Activated CD4-positive, alpha-beta memory T cell treated with anti-CD3 and anti-CD28 coated beads for 36 hours (primary cell): ENCODE measurements at places on chromosomes 11 and 22. TPM values are rescaled to one million over a fixed set of nuclear protein-coding genes. Genes with fewer than 3 reads are reported as not detected.

DNA sequence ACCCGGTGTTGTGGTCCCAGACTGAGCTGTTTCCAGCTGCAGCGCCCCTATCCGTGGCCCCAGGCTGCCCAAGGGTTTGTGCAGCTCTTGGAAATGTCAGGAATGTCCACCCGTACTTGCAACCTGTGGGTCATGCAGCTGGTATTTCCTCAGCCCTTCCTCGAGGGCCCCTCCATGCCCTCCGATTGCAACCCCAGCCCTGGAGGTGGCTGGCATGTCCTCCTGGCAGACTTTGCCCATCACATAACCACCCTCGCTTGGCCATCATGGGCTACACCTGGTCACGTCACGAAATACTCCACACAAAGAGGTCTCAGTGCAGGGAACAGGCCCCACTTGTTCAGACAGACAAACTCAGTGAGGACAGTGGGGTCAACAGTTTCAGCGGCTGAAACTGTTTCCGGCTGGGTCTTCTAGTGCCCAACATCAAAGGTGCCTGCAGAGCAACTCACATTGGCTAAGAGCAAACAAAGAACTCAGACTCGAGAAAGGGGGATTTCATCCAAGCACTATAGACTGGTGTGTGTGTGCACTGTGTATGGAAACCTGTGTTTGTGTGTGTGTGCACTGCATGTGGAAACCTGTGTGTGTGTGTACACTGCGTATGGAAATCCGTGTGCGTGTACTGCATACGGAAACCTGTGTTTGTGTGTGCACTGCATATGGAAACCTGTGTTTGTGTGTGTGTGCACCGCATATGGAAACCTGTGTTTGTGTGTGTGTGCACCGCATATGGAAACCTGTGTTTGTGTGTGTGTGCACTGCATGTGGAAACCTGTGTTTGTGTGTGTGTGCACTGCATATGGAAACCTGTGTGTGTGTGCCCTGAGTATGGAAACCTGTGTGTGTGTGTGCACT, 72.8 kb upstream of the CCND1 start:
- DNase-seq = no peak

- DNase-seq = no peak
These were observed 1.3 kb upstream of the FAM118A start for GRCh38 chr22:45308391-45308956.

- DNase-seq = no peak
These were observed 301.8 kb upstream of the RAG2 start for GRCh38 chr11:36899800-36900199.

- no peak for DNase-seq
These were observed 16.4 kb upstream of the ANO1 start for GRCh38 chr11:70061734-70062133.

DNA sequence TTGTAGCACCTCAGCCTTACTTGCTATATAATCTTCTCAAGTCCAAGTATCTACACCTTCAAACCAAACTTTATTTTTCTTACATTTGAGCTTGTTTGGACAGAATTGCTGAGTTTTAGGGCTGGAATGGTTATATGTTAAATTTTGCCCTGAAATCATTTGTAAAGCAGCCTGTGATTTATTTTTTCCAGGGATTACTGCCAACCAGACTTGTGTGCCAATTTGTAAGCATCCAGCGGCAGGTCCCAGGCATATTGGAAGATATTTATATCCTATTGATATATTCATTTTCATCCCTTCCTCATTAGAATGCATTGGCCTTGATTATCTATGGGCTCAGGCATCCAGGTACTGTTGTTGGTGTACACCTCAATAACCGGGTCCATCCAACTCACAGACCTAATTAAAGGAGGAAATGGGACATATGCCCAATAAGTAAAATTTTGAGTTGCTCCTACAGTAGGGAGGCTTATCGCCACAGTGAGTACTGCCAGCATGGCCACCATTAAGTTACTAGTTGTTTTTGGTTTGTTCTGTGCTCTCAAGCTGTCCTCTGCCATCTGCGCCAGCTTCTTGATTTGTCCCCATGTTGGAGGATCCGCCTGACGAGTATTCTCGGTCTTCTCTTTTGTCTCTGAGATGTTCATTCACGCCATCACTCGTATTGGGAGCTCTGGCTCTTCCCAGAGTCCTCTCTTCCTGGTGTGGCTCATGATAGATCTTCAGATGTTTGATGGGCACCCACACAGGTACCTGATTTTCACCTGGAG, 9.8 kb upstream of the DNAJB13 start:
- DNase-seq = no peak

- no peak for DNase-seq
These were observed 20.2 kb downstream of the LIF start for GRCh38 chr22:30226192-30226832.

- DNase-seq = peak; percentile 1
These were observed 61.3 kb downstream of the CD6 start for GRCh38 chr11:61032824-61033223.

DNA sequence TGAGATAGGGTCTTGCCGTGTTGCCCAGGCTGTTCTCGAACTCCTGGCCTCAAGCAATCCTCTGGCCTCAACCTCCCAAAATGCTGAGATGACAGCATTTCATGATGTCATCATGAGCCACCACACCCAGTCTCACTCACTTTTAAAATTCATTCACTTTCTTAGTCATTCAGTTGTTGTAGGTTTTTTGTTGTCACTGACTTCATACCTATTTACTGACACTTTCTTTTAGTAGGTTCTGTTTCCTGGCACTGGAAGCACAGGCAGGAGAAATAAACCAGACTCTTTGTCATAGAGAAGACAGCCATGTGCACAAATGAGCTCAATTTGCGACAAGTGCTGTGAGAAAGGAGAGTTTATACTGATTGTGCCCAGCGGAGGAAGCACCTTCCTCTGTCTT, 10.5 kb downstream of the ART5 start:
- no peak for DNase-seq

DNA sequence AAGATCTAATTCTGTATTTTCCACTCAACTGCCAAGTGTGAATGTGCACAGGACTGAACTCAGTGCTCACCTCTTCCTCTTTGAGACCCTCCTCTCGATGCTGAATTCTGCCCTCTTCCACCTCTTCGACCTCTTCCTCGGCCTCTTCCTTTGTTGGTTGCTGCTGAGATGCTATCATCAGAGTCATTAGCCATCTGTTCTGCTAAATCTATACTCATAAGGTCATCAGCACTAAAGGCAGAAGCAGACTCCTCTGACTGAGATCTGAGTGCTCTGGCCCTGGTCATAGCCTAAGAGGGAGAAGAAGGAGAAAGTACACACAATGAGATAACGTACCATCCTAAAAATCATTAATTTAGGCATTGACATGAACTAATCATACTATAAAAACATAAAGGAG, 45.9 kb upstream of the GPR83 start:
- DNase-seq = no peak

DNA sequence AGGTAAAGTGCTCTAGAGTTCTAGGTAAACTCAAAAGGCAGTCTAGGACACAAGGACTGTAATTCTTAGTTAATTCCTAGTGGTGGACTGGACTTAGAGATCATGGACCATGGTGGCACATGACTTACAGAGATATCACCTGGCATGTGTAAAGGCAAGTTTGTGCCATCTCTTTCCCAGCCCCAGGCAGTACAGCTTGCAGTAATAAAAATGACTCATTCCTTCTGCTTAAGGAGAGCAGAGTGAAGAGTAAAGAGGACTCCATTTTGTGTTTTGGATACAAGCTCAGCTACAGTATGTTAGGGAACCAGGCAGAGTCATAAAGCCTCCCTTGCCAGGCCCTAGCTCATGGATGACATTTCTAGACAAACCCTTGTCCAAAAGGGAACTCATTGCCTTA, 629.9 kb downstream of the JRKL start:
- DNase-seq = no peak

- DNase-seq = no peak
These were observed 75.3 kb downstream of the PDE2A start for GRCh38 chr11:72598906-72599305.

GRCh38 chr11:118435290-118435892, 901 bp upstream of the KMT2A start:
- peak; percentile 75 for DNase-seq

GRCh38 chr11:119317592-119318239, 786 bp upstream of the MCAM start:
- DNase-seq = no peak

GRCh38 chr11:70951139-70951804, 301.1 kb downstream of the SHANK2 start:
- no peak for DNase-seq

DNA sequence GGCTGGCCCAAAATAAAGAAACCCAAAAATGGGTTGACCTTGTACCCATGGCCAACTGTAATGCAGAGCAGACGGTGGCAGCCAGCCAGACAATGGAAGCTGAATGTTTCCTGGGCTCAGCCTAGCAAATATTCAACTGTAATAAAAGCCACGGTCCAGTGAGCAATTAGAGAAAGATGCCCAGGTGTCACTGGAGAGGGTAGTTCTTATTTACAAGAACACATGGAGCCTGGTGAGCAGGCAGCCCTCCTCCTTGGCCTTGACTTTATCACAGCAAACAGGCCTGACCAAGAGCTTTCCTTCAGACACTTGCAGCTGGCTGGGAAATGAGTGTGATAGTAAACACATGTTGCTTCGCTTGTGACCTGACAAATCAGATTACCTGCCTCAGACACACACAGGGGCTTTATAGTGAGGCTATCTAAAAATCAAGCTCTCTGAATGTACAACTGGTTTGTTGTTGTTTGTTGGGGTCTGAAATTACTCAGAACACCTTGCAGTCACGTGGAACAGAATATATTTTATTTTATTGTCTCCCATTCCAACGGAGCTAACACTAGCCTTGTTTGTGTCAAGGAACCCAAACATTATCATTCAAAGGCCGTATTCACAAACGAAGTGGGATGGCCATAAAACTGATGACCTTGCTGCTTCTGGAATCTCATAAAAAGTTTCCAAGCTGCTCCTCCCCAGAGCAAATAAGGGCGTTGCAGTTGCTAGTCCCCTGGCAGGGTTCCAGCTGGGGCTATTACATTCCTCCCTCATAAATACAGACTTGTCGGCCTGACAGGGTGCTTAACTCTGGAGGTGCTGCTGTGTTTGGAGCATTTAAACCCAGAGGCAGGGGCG, 161.1 kb downstream of the BBOX1 start:
- no peak for DNase-seq

DNA sequence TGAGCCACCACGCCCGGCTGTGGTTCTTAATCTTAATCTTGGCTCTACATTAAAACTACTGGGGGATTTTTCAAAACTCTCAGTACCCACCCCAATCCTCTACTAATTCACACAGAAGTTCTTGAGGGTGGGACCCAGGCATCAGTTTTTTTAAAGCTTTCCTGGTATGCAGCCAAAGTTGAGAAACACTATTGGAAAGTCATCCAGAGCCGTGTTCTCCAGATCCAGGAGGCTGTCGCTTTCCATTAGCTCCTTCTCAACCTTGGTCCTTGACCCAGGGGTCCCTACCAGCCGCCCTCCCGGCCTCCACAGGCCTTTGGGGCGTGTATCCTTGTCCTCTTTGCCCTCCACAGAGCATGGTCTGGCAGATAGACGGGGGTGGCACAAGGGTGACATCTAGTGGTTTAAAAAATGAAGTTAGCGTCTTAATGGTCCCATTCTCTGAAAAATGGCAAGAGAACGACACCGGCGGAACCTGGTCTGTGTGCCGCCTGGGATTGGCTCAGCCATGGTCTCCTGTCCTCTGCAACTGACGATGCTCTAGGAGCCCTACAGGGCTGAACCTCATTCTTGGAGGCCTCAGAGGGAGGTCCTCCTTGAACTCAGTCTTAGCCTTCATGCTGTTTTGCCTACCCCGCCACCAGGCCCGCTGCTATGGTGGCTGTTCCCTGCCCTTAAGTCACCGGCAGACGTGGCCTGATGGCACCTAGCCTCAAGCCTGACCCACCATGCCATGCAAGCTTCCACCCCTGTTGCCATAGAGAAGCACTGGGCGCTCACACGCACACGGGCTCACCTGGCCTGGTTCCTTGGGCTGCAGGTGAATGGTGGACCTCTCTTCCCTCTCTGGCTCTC, 152.0 kb upstream of the SYN3 start:
- peak; percentile 13 for DNase-seq

DNA sequence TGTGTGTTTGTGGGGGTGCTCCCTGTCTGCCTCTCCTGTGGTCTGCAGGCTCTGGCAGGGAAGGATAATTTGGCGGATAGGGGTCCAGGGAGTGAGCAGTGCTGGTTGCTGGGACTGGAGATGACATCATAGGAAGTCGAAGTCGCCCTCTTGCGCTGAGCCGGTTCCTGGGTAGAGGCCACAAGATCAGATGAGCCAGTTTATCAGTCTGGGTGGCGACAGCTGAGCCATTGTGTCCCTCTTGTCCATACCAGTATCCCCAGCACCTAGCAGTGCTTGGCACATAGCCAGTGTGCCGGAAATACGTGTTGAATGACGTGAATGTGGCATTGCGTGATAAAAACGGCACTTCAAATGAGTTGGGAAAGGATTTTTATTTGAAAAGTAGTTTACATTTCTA, 9.8 kb downstream of the APOL5 start:
- no peak for DNase-seq

DNA sequence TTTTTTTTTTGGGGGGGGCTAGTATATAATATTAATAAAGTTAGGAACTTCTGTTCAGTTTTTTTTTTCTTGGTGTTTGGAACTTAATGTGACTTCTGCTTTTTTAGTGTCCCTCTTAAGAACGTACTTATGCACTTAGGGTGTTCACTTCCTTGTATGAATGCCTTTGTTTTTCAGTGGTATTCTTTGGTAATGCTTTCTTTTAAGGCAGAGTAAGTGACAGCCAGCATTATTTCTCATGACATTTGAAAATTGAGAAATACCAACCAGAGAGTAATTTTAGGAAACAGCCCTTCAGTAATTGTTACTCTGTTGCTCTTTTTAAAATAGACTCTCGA, 2.4 kb downstream of the GRK3 start:
- DNase-seq = no peak

DNA sequence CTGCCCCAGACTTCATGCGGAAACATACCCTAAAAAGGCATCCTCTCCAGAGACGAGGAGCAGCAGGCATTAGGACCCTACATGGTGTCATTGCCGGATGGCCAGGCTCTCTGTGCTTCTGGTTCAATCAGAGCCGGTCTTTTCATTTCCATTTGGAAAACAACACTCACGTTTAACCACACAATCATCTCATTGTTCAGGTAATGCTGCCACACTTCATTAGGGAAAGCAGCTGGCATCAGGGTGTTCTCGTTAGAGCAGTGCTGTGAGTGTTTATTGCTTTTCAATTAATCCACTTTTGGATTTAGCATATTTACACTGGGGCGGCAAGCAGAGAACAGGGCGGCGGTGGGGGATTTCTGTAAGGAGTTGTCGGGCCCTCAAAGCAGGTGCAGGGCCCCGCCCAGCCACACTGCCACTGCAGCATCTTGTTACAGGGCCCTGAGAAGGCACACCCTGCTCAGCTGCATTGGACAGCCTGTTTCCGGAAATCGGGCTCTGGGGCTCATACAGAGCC, 338.6 kb downstream of the SHANK2 start:
- DNase-seq = no peak

TRIM64C gene
- total RNA-seq = not detected

APOC3 gene
- not detected for total RNA-seq

FZD4 gene
- total RNA-seq = 0.33 TPM

CD3G gene
- 137 TPM for total RNA-seq

CARD16 gene
- 10.5 TPM for total RNA-seq

RAB1B gene
- 118 TPM for total RNA-seq
